ENCODE measurements at places on chromosomes 4 and X.

GRCh38 chr4:103018391-103019307 lies 856 bp downstream of the SLC9B1 start:
- no peaks in the 10 kb centered on the region for H3K36me3 ChIP-seq
- no peaks in the 10 kb centered on the region for H3K27me3 ChIP-seq
- DNase-seq, result no peak
- H3K4me3 ChIP-seq, result peak overlapping the region; percentile 47

DNA sequence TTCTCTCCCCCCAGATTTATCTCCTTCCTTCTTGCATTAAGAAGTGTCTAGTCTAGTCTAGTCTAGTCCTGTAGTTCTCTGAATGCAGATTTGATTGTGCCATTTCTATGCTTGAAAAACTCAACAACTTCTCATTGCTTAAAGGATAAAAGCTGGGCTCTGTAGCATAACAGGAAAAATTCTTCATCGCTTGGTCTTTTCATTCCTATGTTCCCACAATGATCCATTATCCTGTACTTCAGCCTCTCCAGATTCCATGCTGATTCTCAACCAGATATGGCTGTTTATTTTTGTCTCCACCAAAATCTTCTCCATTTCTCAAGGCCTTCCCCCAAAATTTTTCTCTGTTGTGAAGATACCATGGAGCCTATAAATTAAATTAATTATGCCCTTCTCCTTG lies 102.9 kb upstream of the STIM2 start:
- H3K36me3 ChIP-seq, result no peaks in the 10 kb centered on the region
- no peak for DNase-seq
- peaks cover 13% of the 10 kb centered on the region for H3K4me1 ChIP-seq
- H3K4me3 ChIP-seq, result no peak overlapping the region

- DNase-seq, result no peak
- no peak overlapping the region for H3K27ac ChIP-seq
- no peaks in the 10 kb centered on the region for H3K4me1 ChIP-seq
Observed at GRCh38 chrX:13304052-13304451, 15.8 kb downstream of the ATXN3L start.

DNA sequence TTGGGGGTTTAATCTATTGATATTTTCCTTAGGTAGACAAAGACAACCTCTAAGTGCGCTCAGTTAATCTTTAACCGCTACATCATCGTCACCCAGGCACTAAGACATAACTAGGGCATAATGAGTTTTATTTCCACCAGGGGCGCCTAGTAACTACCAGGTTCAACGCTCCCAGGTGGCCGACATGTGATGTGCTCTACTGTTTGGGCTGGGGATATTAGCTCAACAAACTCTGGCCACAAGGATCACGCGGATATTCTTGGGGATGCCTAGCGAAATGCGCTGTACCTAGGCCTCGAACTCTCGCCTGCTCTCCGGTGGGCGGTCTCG lies 915 bp upstream of the RAB33B start:
- DNase-seq, result no peak
- H3K27ac ChIP-seq, result peak overlapping the region; percentile 96
- no peaks in the 10 kb centered on the region for H3K4me1 ChIP-seq
- no peaks in the 10 kb centered on the region for H3K36me3 ChIP-seq
- peak overlapping the region; percentile 78 for H3K4me3 ChIP-seq

DNA sequence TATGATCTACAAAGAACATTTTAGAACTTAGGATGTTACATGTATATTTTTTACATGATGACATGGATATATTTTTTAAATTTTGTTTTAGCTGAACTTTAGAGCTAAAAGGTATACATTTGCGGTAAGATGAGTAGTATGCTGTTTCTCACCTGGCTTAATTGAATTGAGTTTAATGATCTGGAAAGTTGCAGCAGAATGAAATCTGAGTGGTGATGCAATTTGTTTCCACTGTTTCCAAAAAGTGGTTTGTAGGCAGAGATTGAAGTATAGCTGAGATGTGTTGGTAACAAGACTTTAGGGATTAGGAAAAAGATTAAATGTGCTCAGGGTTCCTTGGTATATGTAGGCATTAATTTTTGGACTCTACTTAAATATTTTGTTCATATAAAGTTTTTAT lies 68.1 kb downstream of the HPF1 start:
- no peak overlapping the region for H3K4me3 ChIP-seq
- no peak overlapping the region for H3K27ac ChIP-seq
- H3K36me3 ChIP-seq, result peaks cover 16% of the 10 kb centered on the region

GRCh38 chr4:143241892-143242291 lies 57.2 kb downstream of the USP38 start:
- no peak overlapping the region for H3K27ac ChIP-seq
- DNase-seq, result no peak
- H3K36me3 ChIP-seq, result no peaks in the 10 kb centered on the region
- no peaks in the 10 kb centered on the region for H3K4me1 ChIP-seq
- H3K4me3 ChIP-seq, result no peak overlapping the region

DNA sequence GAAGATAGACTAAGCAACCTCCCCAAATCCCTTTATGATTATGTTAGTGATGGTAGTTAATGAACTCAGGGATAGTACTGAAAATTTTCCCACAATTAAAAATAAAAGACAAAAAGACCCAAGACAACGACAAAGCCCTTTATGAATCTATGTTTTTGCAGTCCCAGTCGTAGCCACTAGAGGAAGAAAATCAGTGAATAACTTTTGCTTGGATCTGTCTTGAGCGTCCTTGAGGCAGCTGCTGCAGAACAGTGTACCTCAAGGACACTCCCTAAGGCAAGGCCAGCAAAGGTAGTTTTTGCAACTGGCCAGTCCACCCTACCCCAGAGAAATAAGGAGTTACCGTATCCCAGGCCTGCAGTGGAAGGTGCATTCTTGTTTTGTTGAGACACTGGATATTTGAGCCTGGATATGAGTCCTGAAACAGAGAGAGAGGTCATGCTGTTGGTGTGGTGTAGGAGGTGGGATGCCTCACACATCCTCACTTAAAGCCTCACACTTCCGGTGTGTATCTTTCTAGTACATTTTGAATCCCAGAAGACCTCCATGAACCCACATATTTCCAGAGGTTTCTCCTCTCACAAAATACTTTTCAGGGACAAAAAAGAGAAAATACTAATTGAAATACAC lies 8.7 kb upstream of the TIMM8A start:
- no peak overlapping the region for H3K4me3 ChIP-seq
- no peak for DNase-seq
- H3K36me3 ChIP-seq, result no peaks in the 10 kb centered on the region
- H3K4me1 ChIP-seq, result no peaks in the 10 kb centered on the region
- H3K27ac ChIP-seq, result no peak overlapping the region

- no peak for DNase-seq
- H3K4me1 ChIP-seq, result no peaks in the 10 kb centered on the region
- H3K27ac ChIP-seq, result no peak overlapping the region
- no peak overlapping the region for H3K4me3 ChIP-seq
- H3K27me3 ChIP-seq, result no peaks in the 10 kb centered on the region
Observed at GRCh38 chr4:165199286-165199685, 8.1 kb upstream of the KLHL2 start.

DNA sequence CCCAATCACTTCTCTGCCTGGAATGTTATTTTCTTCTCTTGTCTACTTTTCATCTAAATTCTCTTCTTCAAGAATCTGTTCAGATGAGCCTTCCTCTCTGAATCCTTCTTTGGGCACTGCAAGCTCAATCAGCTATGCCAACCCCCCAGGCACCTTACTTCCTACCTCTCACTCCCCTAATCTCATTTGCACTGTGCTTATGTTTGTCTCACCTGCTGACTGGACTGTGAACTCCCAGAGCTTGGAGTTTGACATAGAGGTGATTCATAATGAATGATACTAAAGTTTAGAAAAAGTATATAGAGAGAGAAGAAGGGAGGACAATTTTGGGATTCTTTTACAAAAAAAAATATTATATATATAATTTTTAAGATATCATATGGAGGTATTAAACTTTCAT lies 36.3 kb downstream of the ANXA10 start:
- no peaks in the 10 kb centered on the region for H3K4me1 ChIP-seq
- H3K4me3 ChIP-seq, result no peak overlapping the region
- no peaks in the 10 kb centered on the region for H3K27me3 ChIP-seq
- no peak for DNase-seq
- H3K36me3 ChIP-seq, result no peaks in the 10 kb centered on the region

DNA sequence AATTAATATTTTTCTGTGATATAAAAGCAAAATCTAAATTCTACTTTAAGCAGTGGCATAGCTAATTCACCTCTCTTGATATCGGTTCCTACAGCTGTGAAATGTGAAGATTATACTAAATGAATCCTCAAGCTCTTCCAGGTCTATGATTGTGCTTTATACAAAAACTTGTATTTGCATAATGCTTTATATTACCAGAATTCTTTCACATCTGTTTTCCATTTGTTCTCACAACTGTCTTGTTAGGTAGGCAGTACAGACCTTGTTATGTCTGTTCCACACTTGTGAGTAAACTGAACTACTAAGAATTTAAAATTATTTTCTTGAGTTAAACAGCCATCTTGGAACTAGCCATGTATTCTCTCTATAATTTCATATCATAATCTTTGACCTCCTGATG lies 184.9 kb downstream of the RAPGEF2 start:
- H3K27ac ChIP-seq, result no peak overlapping the region
- no peak for DNase-seq
- peaks cover 34% of the 10 kb centered on the region for H3K4me1 ChIP-seq
- no peaks in the 10 kb centered on the region for H3K27me3 ChIP-seq

- H3K4me1 ChIP-seq, result no peaks in the 10 kb centered on the region
- H3K27me3 ChIP-seq, result no peaks in the 10 kb centered on the region
- no peaks in the 10 kb centered on the region for H3K36me3 ChIP-seq
Observed at GRCh38 chr4:77451530-77451929, 154.1 kb upstream of the CXCL13 start.

- H3K27ac ChIP-seq, result no peak overlapping the region
- no peaks in the 10 kb centered on the region for H3K27me3 ChIP-seq
- H3K4me1 ChIP-seq, result no peaks in the 10 kb centered on the region
- H3K4me3 ChIP-seq, result no peak overlapping the region
- H3K36me3 ChIP-seq, result peaks cover 13% of the 10 kb centered on the region
Observed at GRCh38 chr4:73236151-73236550, 22.4 kb downstream of the ANKRD17 start.

- H3K27ac ChIP-seq, result no peak overlapping the region
- no peaks in the 10 kb centered on the region for H3K36me3 ChIP-seq
- H3K27me3 ChIP-seq, result no peaks in the 10 kb centered on the region
- no peak for DNase-seq
- no peaks in the 10 kb centered on the region for H3K4me1 ChIP-seq
Observed at GRCh38 chrX:26649534-26649933, 433.6 kb downstream of the MAGEB5 start.

DNA sequence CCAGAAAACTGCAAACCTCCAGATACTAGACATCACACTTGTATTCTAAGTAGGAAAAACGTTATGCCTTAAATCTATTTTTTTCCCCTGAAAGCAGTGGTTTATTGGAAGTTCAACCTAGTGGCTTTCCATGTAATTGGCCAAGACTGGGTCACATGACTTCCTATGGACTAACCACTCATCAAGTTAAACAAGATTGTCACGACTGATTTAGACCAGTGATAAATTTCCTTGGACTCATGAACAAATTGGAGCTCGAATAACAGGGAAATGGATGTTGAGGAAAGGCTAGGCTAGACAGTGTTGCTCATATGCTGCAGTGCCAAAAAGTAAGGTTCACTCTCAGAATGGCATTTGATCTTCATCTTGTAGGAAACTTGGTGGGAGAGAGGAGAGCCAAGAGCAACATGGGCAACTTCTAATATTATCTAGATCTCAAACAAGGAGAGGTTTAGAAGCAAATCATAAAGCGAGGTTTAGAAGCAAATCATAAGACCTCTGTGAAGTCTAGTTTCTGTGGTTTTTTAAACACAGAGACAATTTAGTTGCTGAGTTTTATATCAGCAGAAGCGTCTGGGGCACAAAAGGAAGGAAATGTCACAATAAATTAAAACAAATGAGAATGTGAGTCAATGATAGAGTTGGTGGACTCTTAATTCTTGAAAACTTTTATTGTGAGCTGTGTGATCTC lies 165.6 kb upstream of the BOD1L1 start:
- no peak overlapping the region for H3K27ac ChIP-seq
- no peak for DNase-seq
- no peaks in the 10 kb centered on the region for H3K4me1 ChIP-seq
- H3K36me3 ChIP-seq, result no peaks in the 10 kb centered on the region
- no peak overlapping the region for H3K4me3 ChIP-seq

GRCh38 chrX:2652106-2652505 lies 39.0 kb upstream of the CD99 start:
- H3K4me1 ChIP-seq, result no peaks in the 10 kb centered on the region
- DNase-seq, result no peak
- no peaks in the 10 kb centered on the region for H3K36me3 ChIP-seq
- H3K27ac ChIP-seq, result no peak overlapping the region
- H3K27me3 ChIP-seq, result no peaks in the 10 kb centered on the region

DNA sequence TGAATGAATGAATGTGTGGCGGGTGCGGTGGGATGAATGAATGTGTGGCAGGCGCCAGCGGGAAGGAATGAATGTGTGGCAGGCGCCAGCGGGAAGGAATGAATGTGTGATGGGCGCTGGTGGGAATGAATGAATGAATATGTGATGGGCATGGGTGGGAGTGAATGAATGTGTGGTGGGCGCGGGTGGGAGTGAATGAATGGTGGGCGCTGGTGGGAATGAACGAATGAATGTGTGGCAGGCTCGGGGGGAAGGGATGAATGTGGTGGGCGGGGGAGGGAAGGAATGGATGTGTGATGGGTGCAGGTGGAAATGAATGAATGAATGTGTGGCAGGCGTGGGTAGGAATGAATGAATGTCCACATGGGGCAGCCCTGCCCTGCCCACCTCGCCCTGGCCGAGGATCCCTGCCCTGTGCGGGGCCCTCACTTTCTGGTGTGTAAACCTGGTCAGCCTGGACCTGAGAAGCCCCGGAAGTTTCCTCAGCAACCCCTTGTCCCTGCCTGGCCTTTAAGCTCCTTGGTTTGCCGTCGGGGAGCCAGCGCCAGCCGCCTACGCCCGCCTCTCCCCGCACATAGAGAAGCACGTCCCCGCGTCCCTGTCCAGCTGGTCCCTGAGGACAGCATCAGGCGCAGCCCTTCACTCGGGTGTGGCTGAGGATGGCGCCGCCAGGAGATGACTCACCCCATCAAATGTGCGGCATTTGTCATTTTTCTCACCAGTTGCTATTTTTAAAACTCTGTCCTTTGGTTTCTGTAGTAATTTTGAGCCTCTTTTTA lies 112.8 kb upstream of the LRPAP1 start:
- no peaks in the 10 kb centered on the region for H3K36me3 ChIP-seq
- H3K4me3 ChIP-seq, result no peak overlapping the region
- DNase-seq, result no peak
- H3K4me1 ChIP-seq, result no peaks in the 10 kb centered on the region
- H3K27ac ChIP-seq, result no peak overlapping the region
- H3K27me3 ChIP-seq, result no peaks in the 10 kb centered on the region

DNA sequence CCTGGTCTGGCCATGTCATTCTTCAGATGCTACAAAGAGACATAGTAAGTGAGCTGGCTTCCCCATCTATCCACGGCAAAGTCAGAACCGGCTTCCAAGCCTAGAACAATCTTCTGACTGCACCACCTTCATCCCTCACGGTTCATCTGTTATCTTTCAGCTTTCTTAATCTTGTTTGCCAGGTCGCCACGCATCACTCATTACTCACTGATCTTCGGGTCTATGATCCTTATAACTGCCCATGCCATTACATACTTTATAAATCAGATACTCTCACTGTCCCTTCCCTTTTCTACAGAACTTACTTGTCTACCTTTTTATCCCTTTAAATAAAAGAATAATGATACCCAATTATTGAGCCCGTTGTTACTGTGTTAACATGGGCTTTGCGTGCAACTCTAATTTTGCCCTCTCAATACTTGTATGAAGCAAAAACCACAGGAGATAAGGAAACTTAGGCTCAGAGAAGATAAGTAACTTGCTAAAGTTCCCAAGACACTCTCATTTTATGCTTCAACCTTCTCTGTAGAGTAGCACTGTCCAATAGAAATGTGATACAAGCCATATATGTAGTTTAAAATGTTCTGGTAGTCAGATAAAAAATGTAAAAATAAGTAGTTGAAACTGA lies 171.7 kb downstream of the AMELX start:
- no peaks in the 10 kb centered on the region for H3K36me3 ChIP-seq
- no peak overlapping the region for H3K4me3 ChIP-seq
- DNase-seq, result no peak
- no peaks in the 10 kb centered on the region for H3K4me1 ChIP-seq
- H3K27ac ChIP-seq, result no peak overlapping the region

Measured in right atrium auricular region (tissue), 2 donors.